Stimulated activated CD4-positive, alpha-beta T cell treated with anti-CD3 and anti-CD28 coated beads, Interleukin-12 subunit alpha, Interleukin-12 subunit beta, amount 100 ng/mL, for 48 hours (primary cell): ENCODE measurements at places on chromosomes 3 and 15.

DNA sequence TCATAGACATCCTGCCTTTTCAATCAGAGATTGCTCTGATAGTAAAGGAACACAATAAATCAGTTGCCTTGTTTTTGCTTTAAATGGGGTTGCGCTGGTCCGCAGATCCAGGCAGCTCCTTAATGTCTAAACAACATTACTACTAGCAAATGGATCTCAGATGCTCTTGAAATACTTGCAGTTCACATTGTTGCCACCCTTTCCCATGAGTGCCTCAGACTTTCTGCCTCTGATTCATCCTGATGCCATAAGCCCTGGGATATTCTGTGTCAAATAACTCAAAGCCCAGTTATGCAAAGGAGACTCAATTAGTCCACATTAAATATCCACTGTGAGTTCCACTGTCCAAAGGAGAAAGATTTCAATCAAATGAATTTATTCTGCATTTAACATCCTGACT lies 196.7 kb downstream of the PLCH1 start:
- no peak for DNase-seq

GRCh38 chr3:120093119-120093910 lies 932 bp downstream of the GSK3B start:
- DNase-seq: no peak

- no peak for DNase-seq
Measured at GRCh38 chr15:73784291-73784690, 31.1 kb upstream of the INSYN1 start.

- DNase-seq: no peak
Measured at GRCh38 chr3:175704366-175705055, 845.4 kb downstream of the NAALADL2 start.

DNA sequence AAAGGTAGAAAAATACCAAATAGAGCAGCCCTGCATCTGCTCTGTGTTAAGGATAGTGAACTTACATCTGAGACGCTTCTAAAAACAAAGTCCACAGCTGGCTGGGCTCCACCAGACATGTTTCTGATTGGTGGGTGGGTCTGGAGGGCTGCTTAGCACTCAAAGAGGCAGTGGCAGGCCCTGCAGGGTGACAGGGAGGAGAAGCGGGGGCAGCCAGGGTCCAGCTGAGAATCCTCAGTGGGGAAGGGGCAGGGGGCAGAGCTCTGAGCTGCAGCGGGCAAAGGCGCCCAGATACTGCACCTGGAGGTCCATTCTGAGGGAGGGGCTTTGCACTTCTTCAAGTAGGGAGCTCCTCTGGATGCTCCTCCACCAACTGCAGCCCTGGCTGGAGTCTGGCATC lies 28.1 kb downstream of the PRR23E start:
- no peak for DNase-seq

DNA sequence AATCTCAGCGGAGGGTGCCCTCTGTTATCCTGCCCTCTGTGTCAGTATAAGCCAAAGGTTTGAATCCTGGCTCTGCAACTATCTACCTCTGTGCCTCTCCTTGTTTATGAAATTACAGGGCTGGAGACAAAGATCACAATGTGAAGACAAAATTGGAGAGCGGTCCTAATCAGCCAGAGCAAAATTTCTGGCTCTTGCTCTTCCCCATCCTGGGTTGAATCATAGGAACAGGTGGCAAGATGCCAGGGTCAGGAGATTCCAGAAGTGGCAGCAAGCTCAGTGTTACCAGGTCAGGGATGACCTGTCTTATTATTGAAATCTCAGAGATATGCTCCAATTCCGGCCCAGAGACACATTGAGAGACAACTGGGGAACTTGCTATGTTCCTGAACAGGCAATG lies 2.3 kb upstream of the CCR2 start:
- DNase-seq: no peak

- DNase-seq: no peak
Measured at GRCh38 chr3:165751637-165752036, 85.6 kb downstream of the BCHE start.

GRCh38 chr3:115595611-115596275 lies 27.6 kb upstream of the GAP43 start:
- no peak for DNase-seq

- DNase-seq: no peak
Measured at GRCh38 chr3:42663581-42664437, 10.3 kb downstream of the ZBTB47 start.

- DNase-seq: no peak
Measured at GRCh38 chr3:15299036-15299435, 33.4 kb downstream of the SH3BP5 start.

GRCh38 chr3:100563652-100564211 lies 45.7 kb upstream of the ADGRG7 start:
- DNase-seq: no peak

- no peak for DNase-seq
Measured at GRCh38 chr3:42689421-42690014, 4.2 kb downstream of the KLHL40 start.

DNA sequence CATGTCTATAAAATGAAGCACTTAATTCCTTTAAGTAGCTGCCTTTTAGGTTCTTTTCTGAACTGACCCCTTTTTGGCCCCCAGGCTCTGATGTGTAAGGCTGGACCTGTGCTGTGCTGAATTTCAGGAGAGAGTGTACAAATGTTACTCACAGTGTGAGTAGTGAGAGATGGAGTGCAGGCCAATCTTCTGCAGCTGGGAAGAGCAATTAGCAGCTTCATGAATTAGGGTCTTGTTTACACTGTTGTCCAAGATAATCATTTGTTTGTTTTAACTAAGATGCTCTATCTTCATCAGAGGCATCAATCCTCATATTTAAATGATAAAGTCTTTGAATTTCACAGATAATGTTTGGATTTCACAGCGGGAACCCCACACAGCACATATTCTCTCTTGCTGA lies 19.4 kb downstream of the ARPP21 start:
- DNase-seq: no peak
